ENCODE measurements at places on chromosomes 2 and 18.

DNA sequence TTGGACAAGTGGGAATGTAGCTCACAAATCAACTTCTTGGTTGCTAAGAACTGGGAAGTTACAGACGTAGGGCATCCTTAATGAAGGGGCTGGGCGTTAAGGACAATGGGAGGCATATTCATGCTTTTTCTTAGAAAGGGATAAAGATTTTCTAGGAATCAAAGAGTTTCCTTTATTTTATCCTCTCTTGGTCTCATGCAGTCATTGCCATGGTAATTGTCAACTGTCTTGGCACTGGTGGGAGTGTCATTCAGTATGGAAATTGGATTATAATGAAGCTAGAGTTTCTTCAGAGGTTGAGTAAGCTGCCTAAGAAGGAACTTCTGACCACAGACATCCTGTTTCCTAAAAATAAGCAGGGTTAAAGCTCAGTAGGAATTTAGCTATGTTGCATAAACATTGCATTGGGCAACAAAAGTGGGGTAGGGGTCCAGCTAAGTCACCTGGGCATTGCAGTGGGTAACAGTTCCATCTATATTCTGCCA is 114.0 kb downstream of the LYPD6B start:
- no peak for DNase-seq

DNA sequence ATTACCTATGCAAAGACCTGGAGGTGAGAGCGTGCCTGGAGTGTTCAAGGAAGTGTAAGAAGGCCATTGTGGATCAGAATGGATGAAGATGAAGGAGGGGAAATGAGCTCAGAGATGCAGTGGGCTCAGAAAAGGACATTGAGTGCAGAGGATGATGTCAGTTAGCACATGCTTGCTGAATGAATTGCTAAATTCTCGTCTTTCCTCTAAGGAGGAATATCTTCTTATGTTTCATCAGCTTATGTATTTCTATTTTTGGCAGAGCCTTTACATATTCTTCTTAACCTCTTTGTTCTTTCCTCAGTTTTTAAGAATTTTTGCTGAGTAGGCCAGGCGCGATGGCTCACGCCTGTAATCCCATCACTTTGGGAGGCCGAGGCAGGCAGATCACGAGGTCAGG is 30.9 kb downstream of the FAM171B start:
- no peak for DNase-seq

DNA sequence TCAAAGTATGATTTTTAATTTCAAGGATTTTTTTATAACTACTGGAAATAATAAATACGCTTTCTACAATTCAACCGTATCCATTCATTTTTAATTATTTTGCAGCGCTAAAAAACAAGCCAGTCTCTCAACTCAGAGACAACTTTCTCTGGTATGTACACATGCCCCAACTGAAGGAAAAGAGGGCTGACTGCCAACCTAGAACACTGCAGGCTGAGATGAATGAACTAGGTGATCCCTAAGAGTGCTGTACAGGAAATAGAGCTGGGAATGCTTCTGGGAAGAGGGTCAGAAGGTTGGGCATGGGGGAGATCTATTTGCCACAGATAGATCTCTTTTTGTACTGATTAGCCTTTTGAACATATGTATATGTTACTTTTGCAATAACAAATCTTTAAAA is 460.1 kb downstream of the NR4A2 start:
- DNase-seq, result no peak

GRCh38 chr2:207153266-207153975 is 12.3 kb downstream of the KLF7 start:
- no peak for DNase-seq

DNA sequence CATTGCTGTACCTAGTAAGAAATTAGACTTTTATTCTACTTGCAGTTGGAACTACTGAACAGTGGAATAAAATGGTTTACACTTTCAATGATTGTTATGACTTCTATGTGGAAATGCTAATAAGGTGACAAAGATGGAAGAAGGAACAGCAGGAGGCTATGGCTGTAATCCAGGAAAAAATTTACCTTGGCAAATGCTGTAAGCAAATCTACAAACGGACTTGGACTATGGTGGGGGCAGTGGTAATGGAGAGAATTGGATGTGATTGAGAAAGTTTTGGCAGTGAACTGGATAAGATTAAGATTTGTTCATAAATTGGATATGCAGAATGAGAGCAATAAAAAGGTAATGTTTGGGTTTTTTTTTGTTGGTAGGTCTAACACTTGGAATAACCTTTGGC is 111.0 kb upstream of the ERBB4 start:
- DNase-seq, result no peak

- no peak for DNase-seq
Observed at GRCh38 chr2:111986116-111986900, 68.8 kb upstream of the TMEM87B start.

GRCh38 chr2:3204031-3204821 is 173.4 kb downstream of the EIPR1 start:
- DNase-seq, result no peak
